ENCODE measurements at places on chromosomes 1 and 21.
A peak's percentile ranks its signal among the peaks of the same experiment; 100 is the strongest.

DNA sequence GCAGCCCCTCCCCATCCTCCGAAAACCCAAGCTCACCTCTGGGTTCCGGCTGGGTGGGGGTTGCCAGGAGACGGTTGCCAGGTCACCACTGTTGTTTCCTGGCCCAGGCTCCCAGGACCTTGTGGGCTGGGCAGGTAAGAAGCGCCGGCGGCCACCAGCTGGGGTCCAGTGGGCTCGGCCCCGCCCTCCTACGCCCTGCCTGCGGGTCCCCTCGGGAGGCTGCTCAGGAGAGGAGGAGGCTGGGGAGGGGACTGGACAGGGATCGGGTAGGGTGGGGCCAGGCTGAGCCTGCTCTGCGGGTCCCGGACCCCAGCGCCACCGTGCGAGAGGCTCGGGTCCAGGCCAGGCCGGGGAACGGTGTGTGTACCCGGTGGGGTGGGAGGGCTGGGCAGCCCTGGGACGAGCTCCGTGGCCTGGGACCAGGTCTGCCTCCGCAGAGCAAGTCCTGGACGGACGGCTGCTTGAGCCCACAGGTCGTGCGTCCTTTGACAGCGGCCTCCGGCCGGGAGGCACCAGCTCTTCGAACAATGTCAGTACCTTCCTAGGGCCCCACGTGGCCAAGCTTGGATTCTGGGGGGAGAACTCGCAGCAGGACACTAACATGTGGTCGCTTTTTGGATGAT lies at the start of gene TTLL10:
Gene TTLL10, plus strand, starts transcription at position 88 of the 623 bp plus-strand sequence. CDS start 5,336 bp downstream, outside the sequence.
- DNase-seq, result no peak

DNA sequence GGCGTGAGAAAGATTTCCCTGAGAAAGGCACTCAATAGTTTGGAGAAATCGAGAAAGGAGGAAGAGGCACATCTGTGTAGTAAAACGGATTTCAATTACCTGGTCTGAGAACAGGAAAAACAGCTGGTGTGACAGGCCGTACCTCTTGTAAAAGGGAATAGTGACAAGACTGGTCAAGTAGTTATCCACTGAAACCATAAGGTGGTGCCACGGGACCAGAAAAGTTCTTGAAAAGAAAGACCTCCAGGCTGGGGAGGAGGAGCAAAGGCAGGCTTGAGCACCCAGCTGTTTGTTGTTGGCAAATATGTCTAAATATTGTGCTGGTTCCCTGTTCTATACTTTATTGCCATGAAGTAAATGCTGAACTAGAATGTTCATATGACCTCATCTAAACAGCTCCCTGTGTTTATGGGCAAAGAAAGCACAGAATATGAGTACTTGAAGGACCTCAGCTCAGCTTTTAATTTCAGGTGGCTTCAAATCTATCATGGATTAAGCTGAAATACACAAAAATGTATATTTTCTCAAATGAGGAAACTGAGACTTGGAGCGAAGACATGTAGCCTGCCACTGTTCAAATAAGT lies 4.0 kb downstream of the HAO2 start:
- peak; percentile 16 for DNase-seq

GRCh38 chr21:14382486-14382834 lies 486 bp downstream of the HSPA13 start:
- DNase-seq, result no peak

- no peak for DNase-seq
Observed at GRCh38 chr1:29344336-29344735, 108.0 kb downstream of the PTPRU start.

GRCh38 chr1:238099871-238100270 lies 209.1 kb upstream of the ZP4 start:
- no peak for DNase-seq
